ENCODE measurements at places on chromosomes 1 and 21.

DNA sequence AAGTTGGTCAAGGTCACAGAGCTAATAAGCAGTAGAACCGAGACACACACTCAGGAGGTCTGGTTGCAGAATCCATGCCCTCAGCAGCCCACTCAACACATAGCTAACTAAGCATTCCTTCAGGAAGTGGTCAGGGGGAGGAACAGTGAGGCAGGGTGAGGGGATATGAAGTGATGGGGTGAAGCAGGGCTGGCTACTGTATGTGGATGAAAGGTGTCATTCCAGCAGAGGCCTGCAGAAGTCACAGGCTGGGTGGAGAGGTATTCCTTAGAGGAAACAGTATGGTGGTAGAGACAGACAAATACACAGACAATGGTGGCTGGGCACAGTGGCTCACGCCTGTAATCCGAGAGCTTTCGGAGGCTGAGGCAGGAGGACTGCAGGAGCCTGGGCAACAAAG is 14.1 kb downstream of the TMCO4 start:
- DNase-seq: no peak

DNA sequence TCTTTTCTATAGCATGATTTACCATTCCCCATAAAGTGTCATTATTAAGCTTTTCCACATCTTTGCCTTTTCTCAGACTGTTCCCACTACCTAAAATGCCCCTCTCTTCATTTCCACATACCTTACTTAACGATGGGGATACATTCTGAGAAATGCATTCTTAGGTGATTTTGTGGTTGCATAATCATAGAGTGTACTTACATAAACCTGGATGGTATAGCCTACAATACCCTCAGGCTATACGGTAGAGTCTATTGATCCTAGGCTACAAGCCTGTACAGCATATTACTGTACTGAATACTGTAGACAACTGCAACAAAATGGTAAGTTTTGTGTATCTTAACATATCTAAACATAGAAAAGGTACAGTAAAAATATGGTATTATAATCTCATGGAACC is 54.8 kb upstream of the MUTYH start:
- DNase-seq: no peak

DNA sequence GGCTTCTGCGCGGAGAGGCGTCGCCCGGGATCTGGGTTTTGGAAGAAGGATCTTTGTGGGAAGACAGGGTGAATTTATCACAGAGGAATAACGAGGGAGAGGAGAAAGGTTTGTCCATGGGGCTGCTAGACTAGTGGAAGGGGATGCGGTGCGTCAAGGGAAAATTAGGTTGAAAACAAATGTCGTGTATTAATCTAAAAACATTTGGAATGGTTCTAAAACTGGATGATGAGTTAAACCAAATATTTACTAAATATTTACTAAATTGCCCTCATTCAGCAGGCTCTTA is 647 bp downstream of the RO60 start:
- no peak for DNase-seq

DNA sequence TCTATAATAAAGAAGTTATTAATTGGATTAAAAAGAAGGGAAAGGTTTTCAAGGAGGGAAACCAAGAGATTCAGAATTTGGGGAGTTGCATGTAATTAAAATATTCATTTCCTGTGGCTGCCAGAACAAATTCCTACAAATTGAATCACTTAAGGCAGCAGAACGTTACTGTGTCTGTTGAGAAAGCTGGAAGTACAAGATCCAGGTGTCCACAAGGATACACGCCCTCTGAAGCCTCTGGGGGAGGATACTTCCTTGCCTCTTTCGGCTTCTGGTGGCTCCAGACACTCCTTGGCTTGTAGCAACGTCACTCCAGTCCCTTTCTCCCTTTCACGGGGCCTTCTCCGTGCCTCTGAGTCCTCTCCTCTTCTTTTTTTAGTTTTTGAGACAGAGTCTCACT is 67.9 kb downstream of the KAZN start:
- no peak for DNase-seq

- no peak for DNase-seq
Measured at GRCh38 chr1:72281637-72282270, 585 bp downstream of the NEGR1 start.

- DNase-seq: no peak
Measured at GRCh38 chr1:57711326-57711725, 287.5 kb upstream of the DAB1 start.

GRCh38 chr1:112250892-112251291 is 145.1 kb upstream of the CTTNBP2NL start:
- DNase-seq: no peak

GRCh38 chr21:38166173-38166535 is 90.6 kb upstream of the KCNJ15 start:
- DNase-seq: no peak

DNA sequence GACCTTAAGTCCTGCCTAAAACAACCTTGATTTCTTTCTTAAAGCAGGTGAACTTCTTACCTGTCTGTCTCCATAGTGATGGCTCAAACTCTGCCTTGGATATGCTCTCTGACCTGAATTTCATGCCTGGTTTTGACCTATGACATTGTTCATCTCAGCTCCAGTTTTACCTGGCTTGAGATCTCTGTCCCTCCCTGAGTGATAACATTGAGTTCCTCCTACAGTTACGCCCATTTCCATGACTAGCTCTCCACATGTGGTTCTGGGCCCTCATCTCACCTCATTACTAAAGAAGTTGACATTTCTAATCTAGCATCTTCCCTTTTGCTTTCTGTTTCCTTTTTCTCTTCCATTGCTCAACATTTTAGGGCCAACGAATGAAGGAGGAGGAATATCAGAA is 233.1 kb downstream of the HHIPL2 start:
- DNase-seq: no peak

DNA sequence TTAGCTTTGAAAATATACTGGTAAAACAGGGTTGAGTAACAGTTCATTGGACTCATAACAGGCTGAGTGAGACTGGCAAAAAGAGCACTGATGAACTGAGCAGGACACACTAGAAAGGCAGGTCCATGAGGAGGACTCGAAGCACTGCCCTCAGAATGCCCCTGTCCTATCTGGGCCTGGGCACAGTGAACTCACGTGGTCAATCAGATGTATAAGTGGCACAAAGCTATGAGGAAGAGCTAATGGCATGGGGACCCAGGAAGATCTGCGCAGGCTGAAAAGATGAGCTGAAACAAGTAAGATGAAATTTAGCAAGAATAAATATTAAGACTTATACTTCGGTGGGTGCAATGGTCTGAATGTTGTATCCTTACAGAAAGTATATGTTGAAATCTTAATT is 9.2 kb upstream of the RGS7 start:
- no peak for DNase-seq

GRCh38 chr1:93427656-93428055 is 20.3 kb upstream of the FNBP1L start:
- DNase-seq: no peak

DNA sequence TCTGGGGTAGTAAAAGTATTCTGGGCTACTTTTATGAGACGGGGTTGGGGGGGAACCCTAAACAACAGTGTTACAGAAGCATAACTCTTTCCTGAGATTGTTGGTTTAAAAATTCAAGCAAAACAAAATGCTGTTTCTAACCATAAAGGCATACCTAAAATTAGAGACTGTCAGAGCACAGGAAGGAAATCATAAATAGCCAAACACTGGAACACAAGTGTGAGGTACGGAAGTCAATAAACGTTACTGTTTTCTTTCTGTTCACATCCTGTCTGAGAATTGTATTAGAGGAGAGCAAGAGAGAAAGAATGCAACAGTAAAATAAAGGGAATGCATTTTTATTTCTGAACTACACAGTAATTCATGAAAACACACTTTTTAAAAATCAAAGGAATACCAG is 42.8 kb upstream of the IL12RB2 start:
- DNase-seq: no peak

DNA sequence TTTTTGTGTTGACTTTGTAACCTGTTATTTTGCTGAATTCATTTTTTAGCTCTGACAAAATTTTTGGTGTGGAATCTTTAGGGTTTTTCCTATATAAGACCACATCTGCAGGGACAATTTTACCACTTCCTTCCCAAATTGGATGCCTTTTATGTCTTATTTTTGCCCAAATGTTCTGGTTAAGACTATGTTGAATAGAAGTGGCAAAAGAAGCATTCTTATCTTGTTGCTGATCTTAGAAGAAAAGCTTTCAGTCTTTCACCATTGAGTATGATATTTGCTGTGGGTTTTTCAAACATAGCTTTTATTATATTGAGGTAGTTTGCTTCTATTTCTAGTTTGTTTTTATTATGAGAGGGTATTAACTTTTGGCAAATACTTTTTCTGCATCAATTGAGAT is 3.7 kb downstream of the CHIA start:
- no peak for DNase-seq

GRCh38 chr1:54996359-54996868 is 2.3 kb upstream of the BSND start:
- peak; percentile 71 for DNase-seq

- DNase-seq: no peak
Measured at GRCh38 chr1:26583646-26584485, 54.3 kb downstream of the RPS6KA1 start.

GRCh38 chr1:150621497-150622302 is 7.7 kb downstream of the ENSA start:
- DNase-seq: peak; percentile 64

- no peak for DNase-seq
Measured at GRCh38 chr1:164746632-164747031, 187.6 kb downstream of the PBX1 start.

DNA sequence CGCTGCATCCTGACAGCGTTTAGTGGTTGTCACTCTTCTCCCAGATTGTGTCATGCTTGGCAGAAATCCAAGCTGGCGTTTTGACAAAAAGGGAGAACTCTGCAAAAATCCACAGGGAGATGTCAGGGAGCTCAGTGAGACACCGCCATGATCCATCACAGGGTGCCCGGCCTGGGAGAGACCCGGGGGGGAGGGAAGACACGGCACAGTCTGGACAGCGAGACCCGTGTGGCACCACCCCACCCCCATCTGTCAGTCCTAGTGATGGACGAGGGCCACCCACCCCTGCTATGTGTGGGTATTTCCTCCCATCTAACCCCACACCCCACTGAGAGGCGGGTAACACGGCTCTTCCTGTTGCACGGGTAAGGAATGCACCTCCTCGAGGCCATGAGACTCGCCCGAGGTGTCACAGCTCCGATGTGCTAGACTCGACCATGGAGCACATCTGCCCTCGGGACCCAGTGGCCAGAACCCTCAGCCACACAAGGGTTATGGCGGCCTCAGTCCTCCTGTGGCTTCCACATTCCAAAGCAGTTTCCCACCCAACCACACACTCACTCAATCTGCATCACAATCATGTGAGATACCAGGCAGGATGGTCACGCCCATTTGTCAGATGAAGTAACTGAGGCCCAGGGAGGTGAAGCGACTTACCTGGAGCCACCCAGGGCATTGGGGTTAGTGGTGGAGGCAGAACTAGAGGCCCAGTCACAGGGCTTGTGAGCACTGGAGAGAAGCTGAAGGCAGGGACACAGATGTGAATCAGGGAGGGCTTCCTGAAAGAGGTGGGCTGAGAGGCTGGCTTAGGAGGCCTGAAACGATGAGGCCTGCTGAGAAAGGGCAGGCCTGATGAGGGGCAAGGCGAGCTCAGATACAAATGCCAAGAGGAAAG is 688.5 kb downstream of the MATN1 start:
- no peak for DNase-seq

- no peak for DNase-seq
Measured at GRCh38 chr1:213423605-213424004, 372.6 kb downstream of the RPS6KC1 start.

DNA sequence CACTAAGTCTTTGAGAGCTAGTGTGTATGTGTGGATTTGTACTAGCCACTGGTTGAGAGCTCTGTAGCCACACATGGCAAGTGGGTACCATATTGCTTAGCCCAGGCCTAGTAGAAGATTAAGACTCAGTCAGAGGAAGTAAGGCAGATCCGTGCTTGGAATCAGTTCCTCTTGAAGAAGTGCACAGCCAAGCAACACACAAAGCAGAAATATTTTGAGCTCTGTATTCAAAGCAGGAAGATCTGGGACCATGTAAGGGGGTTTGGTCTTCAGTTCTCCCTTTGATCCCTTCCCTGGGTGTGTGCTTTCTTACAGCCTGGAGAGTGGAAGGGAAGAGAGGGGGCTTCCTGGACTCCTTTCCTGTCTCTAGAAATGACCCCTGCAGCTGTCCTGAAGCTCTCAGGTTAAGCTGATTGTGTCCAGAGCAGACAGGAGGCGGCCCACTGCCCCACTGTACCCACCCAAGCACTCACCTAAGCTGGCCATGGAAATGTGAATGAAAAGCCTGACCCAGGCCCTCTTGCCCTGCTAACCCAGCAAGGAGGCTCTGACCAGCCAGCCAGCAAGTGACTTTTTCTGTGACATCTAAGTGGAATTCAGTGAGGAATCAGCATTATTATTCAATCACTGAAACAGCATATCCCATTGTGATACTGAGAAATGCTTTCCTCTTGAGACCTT is 3.6 kb downstream of the ETS2 start:
- DNase-seq: no peak

GRCh38 chr1:36137776-36138175 is 11.5 kb downstream of the TRAPPC3 start:
- no peak for DNase-seq

GRCh38 chr1:47608296-47608875 is 170.5 kb downstream of the FOXD2 start:
- DNase-seq: no peak

- DNase-seq: no peak
Measured at GRCh38 chr1:226639631-226640061, 91.1 kb downstream of the STUM start.

GRCh38 chr1:103788377-103788776 is 38.7 kb downstream of the AMY1C start:
- DNase-seq: no peak

DNA sequence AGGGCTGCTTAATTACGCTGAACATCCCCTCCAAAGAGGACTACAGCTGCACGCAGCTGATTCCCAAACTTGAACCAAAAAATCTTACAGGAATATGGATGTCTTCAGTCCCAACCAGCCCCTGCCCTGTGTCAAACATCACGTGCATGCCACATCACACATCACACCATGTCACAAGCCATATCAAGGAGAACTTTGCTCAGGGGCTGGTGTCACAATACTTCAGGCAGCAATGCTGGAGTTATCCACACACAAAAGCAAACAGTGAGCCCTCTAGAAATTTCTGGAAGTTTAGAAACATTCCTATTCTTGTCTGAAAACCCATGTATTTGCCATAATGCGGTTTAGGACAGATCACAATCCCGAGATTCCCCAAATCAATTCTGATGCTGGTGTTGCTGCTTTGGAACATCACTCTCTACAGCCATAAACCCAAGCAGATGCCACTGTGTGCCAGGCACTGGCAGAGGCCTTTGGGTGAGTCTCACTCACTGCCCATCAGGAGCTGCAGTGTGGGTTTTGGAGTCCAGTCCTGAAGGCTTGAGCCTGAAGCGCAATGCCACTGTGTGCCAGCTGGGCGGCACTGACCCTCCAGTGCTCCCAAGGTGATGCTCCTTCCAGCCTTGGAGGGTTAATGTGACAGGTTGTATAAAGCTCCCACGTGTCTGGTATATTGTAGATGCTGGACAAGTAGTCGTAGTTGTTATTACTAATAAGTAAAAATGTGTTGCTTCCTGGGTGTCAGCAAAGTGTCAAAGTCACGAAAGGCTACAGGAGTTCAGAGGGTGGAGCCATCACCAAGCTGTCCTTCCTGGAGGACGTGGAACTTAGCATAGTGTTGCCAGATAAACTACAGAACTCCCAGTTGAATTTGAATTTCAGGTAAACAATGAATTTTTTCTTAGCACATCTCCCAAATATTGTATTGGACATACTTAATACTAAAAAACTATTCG is 20.1 kb upstream of the EFNA1 start:
- DNase-seq: no peak

- DNase-seq: no peak
Measured at GRCh38 chr1:220368352-220369265, 96.4 kb upstream of the RAB3GAP2 start.

GRCh38 chr1:15176120-15176519 is 22.6 kb downstream of the TMEM51 start:
- DNase-seq: no peak

GRCh38 chr1:212218911-212219310 is 66.3 kb upstream of the PPP2R5A start:
- no peak for DNase-seq

All from CD4-positive, alpha-beta T cell treated with Interferon gamma for 1 hour (primary cell).